ENCODE measurements at places on chromosomes 7 and 10. TPM values are rescaled to one million over a fixed set of nuclear protein-coding genes. Genes with fewer than 3 reads are reported as not detected.

The GRK5 gene
- total RNA-seq = 5.0 TPM

The MMP21 gene
- total RNA-seq = not detected

The ZNF680 gene
- 4.3 TPM for total RNA-seq

The ASL gene
- total RNA-seq = 69.0 TPM

The SEM1 gene
- 263 TPM for total RNA-seq

The ACHE gene
- total RNA-seq = 1.3 TPM

The LRIT2 gene
- total RNA-seq = not detected

The CYP3A4 gene
- not detected for total RNA-seq

The LBX1 gene
- total RNA-seq = not detected

The ELMO1 gene
- total RNA-seq = not detected

GRCh38 chr7:46192271-46192670, 271.2 kb upstream of the IGFBP3 start:
- H3K27me3 ChIP-seq = no peaks in the 10 kb centered on the region
- no peak overlapping the region for H3K4me3 ChIP-seq
- no peaks in the 10 kb centered on the region for H3K4me1 ChIP-seq
- H3K27ac ChIP-seq = no peak overlapping the region

GRCh38 chr7:25478925-25479324, 250.6 kb upstream of the NPVF start:
- no peaks in the 10 kb centered on the region for H3K36me3 ChIP-seq
- no peak for DNase-seq
- H3K4me3 ChIP-seq = no peak overlapping the region
- no peaks in the 10 kb centered on the region for H3K4me1 ChIP-seq
- H3K27ac ChIP-seq = no peak overlapping the region
- peaks cover 11% of the 10 kb centered on the region for H3K27me3 ChIP-seq

- no peak for DNase-seq
- H3K27me3 ChIP-seq = no peaks in the 10 kb centered on the region
- no peak overlapping the region for H3K27ac ChIP-seq
- no peak overlapping the region for H3K4me3 ChIP-seq
- no peaks in the 10 kb centered on the region for H3K4me1 ChIP-seq
- H3K36me3 ChIP-seq = no peaks in the 10 kb centered on the region
Measured at GRCh38 chr7:81128011-81128410, 209.2 kb upstream of the SEMA3C start.

DNA sequence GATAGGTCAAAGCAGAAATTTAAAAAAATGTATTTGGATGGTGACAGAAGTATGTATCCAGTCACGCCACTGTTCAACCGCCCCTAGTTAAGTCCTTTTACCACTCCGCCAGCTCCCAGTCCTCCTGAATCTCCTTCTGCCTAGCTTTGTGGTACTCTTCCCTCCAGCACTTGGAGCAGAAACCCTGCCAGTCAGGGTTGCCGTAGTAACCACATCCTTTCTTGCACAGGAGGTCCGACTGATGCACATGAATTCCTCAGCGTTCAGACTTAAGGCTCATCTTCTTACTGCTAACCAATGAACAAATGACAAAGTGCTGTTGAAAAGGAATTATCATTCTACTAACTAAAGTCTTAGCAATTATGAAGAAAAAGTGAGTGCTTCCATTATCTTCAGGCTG, 175.3 kb upstream of the KCTD7 start:
- H3K27ac ChIP-seq = no peak overlapping the region
- DNase-seq = no peak
- H3K36me3 ChIP-seq = no peaks in the 10 kb centered on the region
- no peak overlapping the region for H3K4me3 ChIP-seq

- H3K4me3 ChIP-seq = no peak overlapping the region
- no peak for DNase-seq
- H3K4me1 ChIP-seq = no peaks in the 10 kb centered on the region
- no peaks in the 10 kb centered on the region for H3K36me3 ChIP-seq
- no peaks in the 10 kb centered on the region for H3K27me3 ChIP-seq
Measured at GRCh38 chr10:124043310-124044142, 49.9 kb downstream of the CHST15 start.

DNA sequence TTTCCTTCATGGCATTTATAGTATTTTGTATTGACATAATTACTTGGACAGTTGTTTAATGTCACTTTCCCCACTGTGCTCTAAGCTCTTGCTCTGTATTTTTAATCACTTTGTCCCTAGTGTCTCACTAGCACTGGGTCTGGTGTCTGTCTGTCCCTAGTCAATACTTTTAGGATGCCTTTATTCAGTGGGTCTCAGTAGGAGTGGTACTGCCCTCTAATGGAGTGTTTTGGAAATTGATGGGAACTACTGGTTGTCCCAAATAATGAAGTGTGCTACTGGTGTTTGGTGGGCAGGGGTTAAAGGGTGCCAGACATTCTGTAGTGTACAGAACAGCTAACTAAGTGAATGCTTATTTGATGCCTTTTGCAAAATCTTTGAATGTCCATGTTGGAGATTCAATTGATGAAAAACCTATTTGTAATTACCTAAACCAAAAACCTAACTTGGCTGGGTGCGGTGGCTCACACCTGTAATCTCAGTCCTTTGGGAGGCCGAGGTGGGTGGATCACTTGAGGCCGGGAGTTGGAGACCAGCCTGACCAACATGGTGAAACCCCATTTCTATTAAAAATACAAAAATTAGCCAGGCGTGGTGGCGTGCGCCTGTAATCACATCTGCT, 33.3 kb downstream of the CDK14 start:
- peaks cover 19% of the 10 kb centered on the region for H3K4me1 ChIP-seq
- H3K27ac ChIP-seq = no peak overlapping the region
- no peak overlapping the region for H3K4me3 ChIP-seq

GRCh38 chr7:116929021-116929420, 24.3 kb upstream of the ST7 start:
- H3K4me1 ChIP-seq = peaks cover 7% of the 10 kb centered on the region
- no peak overlapping the region for H3K27ac ChIP-seq
- H3K4me3 ChIP-seq = no peak overlapping the region
- no peaks in the 10 kb centered on the region for H3K36me3 ChIP-seq
- H3K27me3 ChIP-seq = no peaks in the 10 kb centered on the region

- no peaks in the 10 kb centered on the region for H3K36me3 ChIP-seq
- H3K27me3 ChIP-seq = no peaks in the 10 kb centered on the region
- no peak overlapping the region for H3K27ac ChIP-seq
- H3K4me1 ChIP-seq = peaks cover 11% of the 10 kb centered on the region
Measured at GRCh38 chr10:95324436-95325268, 33.8 kb upstream of the PDLIM1 start.

- H3K4me3 ChIP-seq = no peak overlapping the region
- no peak for DNase-seq
- no peaks in the 10 kb centered on the region for H3K4me1 ChIP-seq
- no peaks in the 10 kb centered on the region for H3K27me3 ChIP-seq
- H3K27ac ChIP-seq = no peak overlapping the region
Measured at GRCh38 chr10:27884185-27884641, 114.7 kb downstream of the ODAD2 start.

GRCh38 chr10:76463111-76463510, 1031.7 kb downstream of the LRMDA start:
- H3K27me3 ChIP-seq = peaks cover 89% of the 10 kb centered on the region
- no peak overlapping the region for H3K4me3 ChIP-seq
- H3K27ac ChIP-seq = no peak overlapping the region
- no peaks in the 10 kb centered on the region for H3K36me3 ChIP-seq
- DNase-seq = no peak

DNA sequence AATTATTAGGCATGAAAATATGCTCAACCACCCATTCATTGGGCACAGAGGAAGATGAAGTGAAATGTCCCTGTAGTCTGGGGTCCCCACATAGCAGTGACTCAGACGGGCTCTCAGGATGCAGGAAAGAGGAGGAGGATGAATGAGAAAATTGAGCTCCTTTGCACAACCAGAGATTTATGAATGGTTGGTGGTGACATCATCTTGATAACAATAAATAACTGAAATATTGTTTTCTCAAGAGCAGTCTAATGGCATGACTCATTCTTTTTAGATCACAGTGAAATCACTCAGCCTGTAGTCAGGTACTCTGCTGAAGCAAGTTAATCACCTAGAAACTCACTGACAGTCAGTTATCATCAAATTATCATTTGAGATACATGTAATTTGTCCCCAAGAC, 254.1 kb downstream of the RELN start:
- DNase-seq = peak; percentile 85
- peaks cover 18% of the 10 kb centered on the region for H3K4me1 ChIP-seq
- no peaks in the 10 kb centered on the region for H3K36me3 ChIP-seq
- no peaks in the 10 kb centered on the region for H3K27me3 ChIP-seq

GRCh38 chr7:69880840-69881239, 282.6 kb downstream of the AUTS2 start:
- no peaks in the 10 kb centered on the region for H3K27me3 ChIP-seq
- H3K36me3 ChIP-seq = no peaks in the 10 kb centered on the region
- no peak for DNase-seq

- no peaks in the 10 kb centered on the region for H3K4me1 ChIP-seq
- H3K27me3 ChIP-seq = peaks cover 4% of the 10 kb centered on the region
- H3K4me3 ChIP-seq = no peak overlapping the region
- no peak for DNase-seq
- H3K36me3 ChIP-seq = no peaks in the 10 kb centered on the region
- no peak overlapping the region for H3K27ac ChIP-seq
Measured at GRCh38 chr7:144470078-144470477, 66.6 kb upstream of the NOBOX start.

DNA sequence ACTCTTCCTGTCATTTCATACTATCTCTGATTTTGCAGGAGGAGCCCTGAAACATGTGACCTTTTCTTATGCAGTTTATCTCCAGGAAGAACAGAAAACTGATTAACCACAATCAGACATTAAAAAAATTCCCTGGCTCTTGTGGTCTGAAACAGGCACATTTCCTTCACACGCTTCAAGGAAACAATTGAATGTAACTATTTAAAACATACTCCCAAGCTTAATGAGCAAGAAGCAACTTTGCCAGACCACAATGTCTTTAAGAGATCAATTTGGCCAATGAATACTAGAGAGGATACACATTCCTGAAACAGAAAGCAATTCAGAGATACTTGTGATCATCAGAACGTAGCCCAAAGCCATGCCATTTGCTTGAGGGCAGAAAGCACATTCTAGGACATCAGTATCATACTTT, 65.8 kb downstream of the PIP4K2A start:
- H3K36me3 ChIP-seq = no peaks in the 10 kb centered on the region
- H3K4me3 ChIP-seq = no peak overlapping the region
- no peak for DNase-seq
- no peak overlapping the region for H3K27ac ChIP-seq
- no peaks in the 10 kb centered on the region for H3K27me3 ChIP-seq

- DNase-seq = no peak
- peaks cover 13% of the 10 kb centered on the region for H3K4me1 ChIP-seq
- H3K36me3 ChIP-seq = no peaks in the 10 kb centered on the region
- H3K27me3 ChIP-seq = no peaks in the 10 kb centered on the region
- peak overlapping the region; percentile 72 for H3K4me3 ChIP-seq
Measured at GRCh38 chr10:14952851-14953423, 959 bp downstream of the DCLRE1C start.

- H3K4me1 ChIP-seq = peaks cover 15% of the 10 kb centered on the region
- DNase-seq = peak; percentile 83
- H3K4me3 ChIP-seq = no peak overlapping the region
- no peaks in the 10 kb centered on the region for H3K36me3 ChIP-seq
- peaks cover 13% of the 10 kb centered on the region for H3K27me3 ChIP-seq
Measured at GRCh38 chr7:112572669-112573301, 92.0 kb downstream of the LSMEM1 start.

DNA sequence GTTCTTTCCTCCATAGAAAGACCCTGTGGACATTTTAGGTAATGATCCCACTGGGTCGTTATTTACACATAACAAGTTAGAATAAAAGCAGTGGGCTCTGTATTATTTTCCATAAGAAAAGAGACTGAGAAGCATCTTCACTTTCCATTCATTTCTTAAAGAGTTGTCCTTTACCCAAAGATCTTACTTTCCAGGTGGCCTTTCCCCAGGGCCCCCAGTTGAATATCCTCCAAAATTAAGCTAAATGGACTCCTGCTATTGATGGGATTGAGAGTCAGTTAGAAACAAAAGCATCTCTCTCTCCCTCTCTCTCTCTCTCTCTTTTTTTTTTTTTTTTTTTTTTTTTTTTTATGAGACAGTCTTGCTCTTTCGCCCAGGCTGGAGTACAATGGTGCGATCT, 224.8 kb downstream of the KIAA1217 start:
- H3K36me3 ChIP-seq = no peaks in the 10 kb centered on the region
- peaks cover 26% of the 10 kb centered on the region for H3K4me1 ChIP-seq
- H3K27ac ChIP-seq = no peak overlapping the region
- H3K27me3 ChIP-seq = no peaks in the 10 kb centered on the region

GRCh38 chr10:72561745-72562166, 64.1 kb downstream of the MICU1 start:
- no peak overlapping the region for H3K4me3 ChIP-seq
- 0 out of 2 replicates have a peak, but pooled peaks cover under 1% of the 10 kb centered on the region for H3K4me1 ChIP-seq
- H3K36me3 ChIP-seq = no peaks in the 10 kb centered on the region
- no peaks in the 10 kb centered on the region for H3K27me3 ChIP-seq

GRCh38 chr7:14902589-14903067, at the start of gene DGKB:
DGKB (minus strand) TSS chr7:14902751.
- no peaks in the 10 kb centered on the region for H3K27me3 ChIP-seq
- H3K27ac ChIP-seq = no peak within 1 kb of the TSS

DNA sequence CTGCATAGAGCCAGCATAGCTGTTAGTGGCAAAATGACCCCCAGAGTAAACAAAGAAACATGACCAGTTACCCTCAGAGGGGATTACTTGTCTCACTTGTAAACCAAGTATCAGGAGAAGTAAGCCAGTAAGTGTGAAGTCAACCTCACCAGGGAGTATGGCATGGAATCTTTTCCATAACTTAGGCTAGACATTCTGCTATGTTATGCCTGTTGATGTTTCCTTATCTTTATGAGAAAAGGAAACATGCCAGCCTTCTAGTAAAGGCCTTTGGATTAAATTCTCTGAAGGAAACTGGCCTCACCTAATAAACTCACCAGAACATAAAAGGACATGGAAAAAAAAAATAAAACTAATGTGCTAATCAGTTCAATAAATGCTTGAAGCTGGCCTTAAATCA, 87.7 kb downstream of the SEM1 start:
- H3K4me3 ChIP-seq = no peak overlapping the region
- H3K27me3 ChIP-seq = no peaks in the 10 kb centered on the region
- no peaks in the 10 kb centered on the region for H3K4me1 ChIP-seq
- H3K27ac ChIP-seq = no peak overlapping the region
- H3K36me3 ChIP-seq = no peaks in the 10 kb centered on the region

DNA sequence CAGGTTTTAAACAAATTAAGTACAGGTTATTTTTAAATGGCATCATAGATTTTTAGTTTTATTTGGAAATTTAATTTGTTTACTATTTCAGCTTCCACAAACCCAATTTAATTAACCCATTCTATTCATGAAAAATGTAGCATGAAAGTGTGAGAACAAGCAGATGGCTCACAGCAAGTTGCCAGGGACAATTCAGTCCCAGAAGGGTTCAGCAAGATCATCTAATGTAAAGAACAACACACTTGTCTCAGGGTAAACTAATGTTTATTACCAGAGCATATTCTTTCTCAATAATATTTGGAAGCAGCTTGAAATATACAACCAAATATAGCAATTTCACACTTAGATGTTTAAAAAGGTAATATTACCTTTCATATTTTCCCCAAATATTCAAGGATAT, 166.9 kb upstream of the SLC13A1 start:
- H3K4me1 ChIP-seq = no peaks in the 10 kb centered on the region
- no peak overlapping the region for H3K4me3 ChIP-seq
- no peaks in the 10 kb centered on the region for H3K27me3 ChIP-seq
- H3K36me3 ChIP-seq = no peaks in the 10 kb centered on the region
- H3K27ac ChIP-seq = no peak overlapping the region

GRCh38 chr7:149635561-149636329, 137.6 kb downstream of the ZNF467 start:
- H3K27ac ChIP-seq = no peak overlapping the region
- H3K4me1 ChIP-seq = no peaks in the 10 kb centered on the region
- H3K4me3 ChIP-seq = no peak overlapping the region
- H3K27me3 ChIP-seq = peaks cover 53% of the 10 kb centered on the region
- H3K36me3 ChIP-seq = no peaks in the 10 kb centered on the region
